ENCODE measurements at places on chromosomes 1 and 21.

GRCh38 chr1:174964261-174964971 is 35.3 kb upstream of the CACYBP start:
- no peak for DNase-seq

DNA sequence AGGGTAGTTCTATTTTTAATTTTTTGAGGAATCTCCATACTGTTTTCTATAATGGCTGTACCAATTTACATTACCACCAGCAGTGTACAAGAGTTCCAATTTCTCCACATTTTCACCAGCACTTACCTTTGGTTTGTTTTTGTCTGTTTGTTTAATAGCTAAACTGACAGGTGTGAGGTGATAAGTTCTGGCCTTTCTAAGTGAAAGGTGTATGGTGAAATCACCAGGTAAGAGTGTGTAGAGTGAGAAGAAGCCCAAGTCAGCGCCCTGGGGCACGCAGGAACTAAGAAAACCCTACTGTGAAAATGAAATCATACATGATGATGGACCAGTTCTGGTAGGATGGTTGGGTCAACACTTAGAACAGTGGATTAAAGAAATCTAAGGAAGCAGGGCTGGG is 34.5 kb downstream of the BTG3 start:
- DNase-seq: no peak

GRCh38 chr1:52632732-52633290 is at the start of gene SHISAL2A:
Gene SHISAL2A (plus strand): TSS chr1:52633168. CDS start chr1:52633494, 326 bp downstream.
- DNase-seq: no peak

DNA sequence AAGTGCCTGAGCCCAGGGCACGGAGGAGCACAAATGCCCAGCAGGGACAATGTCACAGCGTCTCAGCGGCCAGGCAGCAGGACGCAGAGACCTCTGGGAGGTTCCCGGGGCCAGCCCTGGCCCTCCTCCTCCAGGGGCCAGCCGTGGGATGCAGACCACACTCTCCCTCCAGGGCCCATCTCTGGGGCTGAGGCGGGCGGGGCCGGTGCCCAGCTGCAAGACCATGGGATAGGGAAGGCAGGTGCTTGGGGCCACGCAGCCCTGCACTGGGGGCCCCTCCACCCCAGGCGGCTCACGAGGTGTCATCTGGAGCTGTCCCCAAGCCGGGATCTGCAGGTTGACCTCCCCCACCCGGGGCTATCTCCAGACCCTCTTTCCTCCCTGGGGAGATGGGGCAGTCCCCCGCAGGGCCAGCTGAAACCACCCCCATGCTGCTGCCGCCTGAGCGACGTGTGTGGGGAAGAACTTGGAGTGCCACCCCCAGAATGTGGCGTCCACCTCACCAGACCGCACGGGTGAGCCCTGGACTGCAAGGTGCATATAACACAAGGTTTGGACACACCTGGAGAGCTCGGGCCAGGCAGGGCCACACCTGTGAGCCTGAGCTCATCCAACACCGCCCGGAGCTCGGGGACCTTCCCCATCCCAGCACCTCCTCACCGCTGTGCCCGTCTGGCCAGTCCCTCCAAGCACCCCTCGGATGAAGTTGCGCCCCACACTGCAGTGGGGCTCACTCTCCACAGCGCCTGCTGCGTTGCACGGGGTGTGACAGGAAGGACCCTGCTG is 4.1 kb upstream of the TTLL10 start:
- no peak for DNase-seq

- no peak for DNase-seq
Observed at GRCh38 chr1:209626346-209627026, 25.7 kb downstream of the LAMB3 start.

GRCh38 chr21:45401916-45402900 is 2.8 kb upstream of the COL18A1 start:
- no peak for DNase-seq

- no peak for DNase-seq
Observed at GRCh38 chr1:154384650-154385489, 20.3 kb upstream of the IL6R start.

GRCh38 chr1:93676427-93676826 is 5.2 kb downstream of the BCAR3 start:
- DNase-seq: no peak

DNA sequence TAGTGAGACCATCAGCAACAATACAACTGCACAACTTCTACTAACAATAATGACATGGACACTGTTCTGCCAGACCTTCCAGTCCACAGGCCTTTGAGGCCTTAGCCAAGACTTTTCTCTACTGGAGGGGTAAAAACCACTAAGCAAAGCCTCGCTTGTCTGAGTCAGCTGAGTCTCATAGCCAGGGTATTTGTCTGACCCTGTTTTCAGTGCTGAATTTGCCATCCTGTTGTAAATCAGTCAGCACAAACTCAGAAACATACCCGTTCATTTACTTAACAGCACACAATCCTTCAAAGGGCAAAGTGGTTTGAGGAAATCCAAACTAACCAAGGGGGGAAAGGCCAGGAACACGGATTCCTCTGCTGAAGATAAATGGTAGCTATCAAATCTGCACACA is 537.8 kb downstream of the SMYD3 start:
- no peak for DNase-seq

DNA sequence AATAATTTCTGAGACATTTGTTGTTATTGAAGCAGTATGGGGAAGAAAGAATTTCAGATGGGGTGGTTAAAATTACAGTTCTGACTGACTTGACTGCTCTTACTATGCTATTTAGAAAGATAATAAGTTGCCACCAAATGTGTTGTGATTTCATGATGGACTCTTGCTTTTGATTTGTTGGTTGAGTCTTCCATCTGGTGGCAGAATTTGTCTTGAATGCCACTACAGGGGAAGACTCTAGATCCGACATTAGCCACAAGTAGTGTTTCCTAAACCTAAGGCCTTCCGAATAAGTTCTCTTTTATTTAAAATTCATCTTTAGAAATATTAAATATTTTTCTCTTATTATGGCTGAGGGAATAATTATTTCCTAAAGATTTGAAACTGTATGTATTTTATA is 190.9 kb upstream of the ADGRL4 start:
- no peak for DNase-seq

DNA sequence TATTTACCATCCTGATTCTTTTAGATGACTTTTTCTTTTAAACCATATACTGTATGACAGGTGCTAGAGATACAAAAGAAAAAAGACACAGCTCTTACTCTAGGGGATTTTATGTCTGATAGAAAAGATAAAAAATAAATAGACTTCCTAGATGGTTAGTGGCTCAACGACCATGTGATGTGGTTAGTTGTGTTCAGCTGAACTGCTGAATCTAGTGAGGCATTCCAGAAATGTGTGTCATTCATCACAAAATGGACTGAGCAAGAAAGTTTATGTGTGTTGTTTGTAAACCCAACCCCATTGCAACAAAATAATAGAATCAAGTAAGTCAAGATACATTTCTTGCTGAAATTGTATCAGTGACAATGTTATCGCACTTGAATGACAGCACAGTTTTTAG is 205.8 kb upstream of the LYPLAL1 start:
- no peak for DNase-seq

DNA sequence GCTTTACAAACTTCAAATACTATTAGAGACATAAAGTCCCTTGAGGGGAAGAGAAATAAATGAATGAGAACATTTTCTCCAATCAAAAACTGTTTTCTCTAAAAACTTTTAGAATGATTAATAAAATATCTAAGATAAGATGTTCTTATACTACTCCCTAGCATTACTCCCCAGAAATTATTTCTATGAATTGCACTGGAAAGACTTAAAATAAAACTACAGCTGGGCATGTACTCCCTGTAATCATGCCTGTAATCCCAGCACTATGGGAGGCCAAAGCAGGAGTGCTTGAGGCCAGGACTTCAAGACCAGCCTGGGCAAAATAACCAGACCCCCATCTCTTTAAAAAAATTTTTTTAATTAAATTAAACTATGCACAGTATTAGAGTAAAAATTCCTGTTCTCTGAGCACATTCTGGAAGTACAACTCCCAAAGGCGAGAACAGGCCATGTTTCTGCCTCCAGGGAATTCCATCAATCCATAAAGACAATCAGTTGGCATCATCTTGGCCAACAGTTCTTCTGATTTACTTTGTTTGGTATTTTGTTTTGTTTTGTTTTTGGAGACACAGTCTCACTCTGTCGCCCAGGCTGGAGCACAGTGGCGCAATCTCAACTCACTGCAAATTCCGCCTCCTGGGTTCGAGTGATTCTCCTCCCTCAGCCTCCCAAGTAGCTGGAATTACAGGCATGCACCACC is 77.9 kb downstream of the TGFBR3 start:
- DNase-seq: no peak

DNA sequence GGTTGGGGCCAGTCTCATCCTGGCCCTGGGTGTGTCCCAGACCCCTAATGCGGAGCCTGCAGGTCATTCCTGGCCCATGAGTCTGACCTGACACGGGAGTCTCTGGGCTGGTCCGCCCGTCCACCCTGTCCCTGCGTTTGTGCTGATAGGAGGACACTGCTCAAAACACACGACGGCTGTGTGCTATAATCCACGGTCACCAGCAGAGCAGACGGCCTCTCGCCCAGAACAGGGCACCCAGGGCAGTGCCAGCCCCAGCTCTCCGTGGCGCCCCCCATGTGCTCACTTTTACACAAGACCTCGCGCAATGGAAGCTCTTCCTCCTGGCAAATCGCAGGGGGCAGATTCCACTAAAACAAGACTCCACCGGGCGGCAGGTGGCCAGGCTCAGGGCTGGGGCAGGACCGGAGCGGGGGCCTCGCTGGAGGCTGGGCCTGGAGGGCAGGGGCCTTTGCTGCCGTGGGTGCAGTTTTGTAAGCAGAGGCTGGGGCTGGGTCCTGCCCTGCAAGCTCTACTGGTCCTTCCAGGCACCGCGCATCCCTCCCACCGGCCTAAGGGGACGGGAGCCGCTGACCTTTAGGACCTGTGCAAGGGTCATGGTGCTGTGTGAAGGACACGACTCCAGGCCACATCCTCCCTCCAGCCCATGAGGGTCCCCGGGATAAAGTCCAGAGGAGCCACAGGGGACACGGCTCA is 10.6 kb upstream of the SLC19A1 start:
- no peak for DNase-seq

All from NCI-H1436 treated with DMSO at 0.1 percent for 48 hours (cell line).